ENCODE measurements at places on chromosomes 2 and 18.

GRCh38 chr2:230981704-230982103, 14.2 kb upstream of the SPATA3 start:
- peak; percentile 25 for DNase-seq

- DNase-seq = no peak
These were observed 62.7 kb downstream of the TRAPPC12 start for GRCh38 chr2:3442185-3442584.

- DNase-seq = no peak
These were observed 352.9 kb downstream of the TXNL1 start for GRCh38 chr18:56285387-56286065.

DNA sequence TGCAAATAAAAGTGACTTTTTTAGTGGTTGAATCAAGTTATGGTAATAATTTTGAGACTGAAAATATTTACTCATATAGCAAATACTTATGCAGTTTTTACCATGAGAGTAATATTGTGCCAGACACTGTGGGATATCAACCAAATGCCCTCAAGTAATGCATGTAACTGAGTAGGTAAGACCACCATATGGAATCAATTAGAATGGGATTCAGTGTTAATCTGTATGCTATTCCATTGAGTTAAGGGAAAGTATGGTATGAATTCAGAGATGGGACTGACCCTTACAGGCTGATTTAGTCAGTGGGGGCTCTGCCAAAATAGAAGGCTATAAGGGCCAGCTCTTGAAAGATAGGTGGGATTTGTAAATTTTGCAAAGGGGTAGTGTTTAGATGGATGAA, 131.6 kb downstream of the CCDC85A start:
- no peak for DNase-seq

DNA sequence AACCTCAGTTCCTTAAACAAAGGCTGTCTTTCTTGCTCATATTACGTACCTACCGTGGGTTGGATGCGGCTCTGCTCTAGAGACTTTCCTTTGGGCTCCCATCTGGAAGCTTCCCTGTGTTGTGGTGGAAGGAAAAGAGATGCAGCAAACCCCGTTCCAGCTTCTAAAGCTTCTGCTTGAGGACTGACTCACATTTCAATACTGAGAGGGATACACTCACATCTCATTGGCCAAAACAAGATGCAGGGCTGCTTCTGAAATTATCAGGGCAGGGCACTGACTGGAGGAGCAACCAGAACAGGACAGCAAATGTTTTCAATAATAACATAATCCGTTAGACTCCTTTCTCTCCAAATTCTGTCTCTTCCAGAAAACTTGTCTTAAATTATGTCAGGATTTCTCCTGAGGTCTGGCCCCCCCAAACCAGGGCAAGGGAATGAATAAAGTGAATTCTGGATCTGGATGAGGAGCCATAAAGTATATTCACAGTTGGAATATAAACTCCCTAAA, 4.5 kb upstream of the MYO5B start:
- DNase-seq = no peak

DNA sequence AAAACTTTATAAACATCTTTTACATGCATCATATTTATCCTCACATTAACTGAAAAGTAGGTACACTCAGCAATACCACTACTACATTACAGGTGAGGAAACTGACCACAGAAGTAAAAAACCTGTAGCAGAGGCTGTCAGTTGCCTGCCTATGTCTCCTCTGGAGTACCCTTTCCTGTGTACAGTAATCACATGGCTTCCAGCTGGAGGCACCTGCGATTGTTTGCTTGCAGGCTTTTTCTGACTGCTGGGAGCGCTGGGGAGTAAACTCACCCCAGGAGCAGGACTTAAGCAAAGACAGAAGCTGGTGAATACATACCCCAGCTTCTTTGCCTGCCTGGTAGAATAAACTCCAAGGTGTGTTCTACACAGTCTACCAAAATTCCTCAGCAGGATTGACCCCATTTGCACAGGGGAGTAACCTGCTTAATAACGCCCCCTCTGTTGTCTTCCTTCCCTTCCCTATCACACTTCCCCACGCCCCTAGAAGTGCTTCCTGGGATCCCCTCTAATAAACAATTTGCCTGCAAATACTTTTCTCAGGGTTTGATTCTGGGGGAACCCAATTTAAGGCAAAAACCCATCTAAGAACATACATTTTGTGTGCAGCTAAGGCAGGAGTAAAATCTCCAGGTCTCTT, 138.9 kb downstream of the PTH2R start:
- no peak for DNase-seq

GRCh38 chr18:6021306-6022073, 126.2 kb upstream of the TMEM200C start:
- no peak for DNase-seq

DNA sequence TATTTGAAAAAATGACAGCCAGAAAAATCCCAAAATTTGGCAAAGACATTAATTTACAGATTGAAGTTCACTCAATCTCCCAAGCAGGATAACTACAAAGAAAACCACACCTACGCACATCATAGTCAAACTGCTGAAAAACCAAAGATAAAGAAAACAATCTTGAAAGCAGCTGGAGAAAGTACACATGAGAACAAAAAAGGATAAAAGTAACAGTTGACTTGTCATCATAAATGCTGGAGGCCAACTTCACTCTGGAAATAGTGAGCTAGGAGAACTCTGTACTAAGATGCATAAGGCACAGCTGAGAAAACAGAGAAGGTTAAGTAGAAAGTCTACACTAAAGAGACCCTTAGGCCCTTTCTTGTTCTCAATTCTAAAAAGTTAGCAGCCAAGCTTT, 73.1 kb downstream of the TLK1 start:
- DNase-seq = no peak

- DNase-seq = no peak
These were observed 26.2 kb downstream of the TTC21B start for GRCh38 chr2:165927353-165927752.

GRCh38 chr2:215870986-215871385, 142.4 kb downstream of the MREG start:
- DNase-seq = no peak

DNA sequence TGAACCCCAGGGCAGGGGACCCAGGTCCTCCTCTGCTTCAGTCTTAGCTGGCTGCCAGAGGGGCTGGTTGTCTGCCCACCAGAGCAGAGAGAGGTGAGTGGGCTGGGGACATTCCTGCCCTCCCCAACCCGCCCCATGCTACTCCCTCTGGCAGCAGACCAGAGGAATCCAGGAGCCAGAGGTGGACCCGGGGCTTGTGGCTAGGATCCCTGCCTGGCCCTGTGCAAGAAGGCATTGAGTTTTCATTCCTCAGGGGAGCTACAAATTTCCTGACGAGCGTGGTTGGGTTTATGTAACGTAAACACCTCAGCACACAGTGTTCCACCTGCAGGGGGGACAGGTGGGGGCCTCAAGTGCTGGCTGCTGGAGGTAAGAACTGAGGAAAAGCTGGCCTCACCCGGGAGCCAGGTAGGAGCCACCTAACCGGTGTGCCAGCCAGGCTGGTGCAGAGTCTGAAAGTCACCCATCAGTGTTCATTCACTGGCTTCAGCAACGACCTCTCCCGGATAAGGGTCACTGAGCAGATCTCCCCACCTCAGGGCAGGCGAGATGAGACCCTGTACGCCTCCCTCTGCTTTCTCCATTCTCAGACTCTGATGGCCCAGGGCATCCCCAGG, 246.8 kb downstream of the DYSF start:
- DNase-seq = no peak

DNA sequence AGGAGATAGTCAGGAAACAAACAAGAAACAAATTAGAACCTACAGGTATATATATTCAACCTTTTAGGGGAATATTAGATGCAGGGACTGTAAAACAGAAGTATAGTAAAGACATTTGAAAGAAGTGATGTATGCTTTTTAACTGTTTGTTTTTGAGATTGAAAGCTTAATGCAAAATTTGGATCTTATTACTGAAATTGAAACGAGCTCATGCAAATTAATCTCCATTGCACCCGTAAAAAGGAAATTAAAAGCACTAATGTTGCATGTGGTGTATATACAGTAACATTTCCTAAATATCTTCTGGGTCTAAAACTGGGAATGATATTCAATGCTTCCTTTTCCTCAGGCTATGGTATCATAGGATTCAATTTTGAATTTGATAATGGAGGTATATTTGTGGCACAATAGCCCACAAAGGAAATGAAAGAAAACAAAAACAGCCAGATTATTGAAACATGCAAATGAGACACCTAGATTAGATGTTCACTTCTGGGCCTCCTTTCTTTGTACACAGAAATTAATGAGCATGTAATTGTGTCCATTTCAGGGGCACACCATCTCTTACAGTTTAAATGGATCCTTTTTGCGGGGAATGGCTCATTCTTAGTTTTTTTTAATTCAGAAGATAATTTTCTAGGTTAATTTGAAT, 1.6 kb upstream of the ELOA2 start:
- no peak for DNase-seq

DNA sequence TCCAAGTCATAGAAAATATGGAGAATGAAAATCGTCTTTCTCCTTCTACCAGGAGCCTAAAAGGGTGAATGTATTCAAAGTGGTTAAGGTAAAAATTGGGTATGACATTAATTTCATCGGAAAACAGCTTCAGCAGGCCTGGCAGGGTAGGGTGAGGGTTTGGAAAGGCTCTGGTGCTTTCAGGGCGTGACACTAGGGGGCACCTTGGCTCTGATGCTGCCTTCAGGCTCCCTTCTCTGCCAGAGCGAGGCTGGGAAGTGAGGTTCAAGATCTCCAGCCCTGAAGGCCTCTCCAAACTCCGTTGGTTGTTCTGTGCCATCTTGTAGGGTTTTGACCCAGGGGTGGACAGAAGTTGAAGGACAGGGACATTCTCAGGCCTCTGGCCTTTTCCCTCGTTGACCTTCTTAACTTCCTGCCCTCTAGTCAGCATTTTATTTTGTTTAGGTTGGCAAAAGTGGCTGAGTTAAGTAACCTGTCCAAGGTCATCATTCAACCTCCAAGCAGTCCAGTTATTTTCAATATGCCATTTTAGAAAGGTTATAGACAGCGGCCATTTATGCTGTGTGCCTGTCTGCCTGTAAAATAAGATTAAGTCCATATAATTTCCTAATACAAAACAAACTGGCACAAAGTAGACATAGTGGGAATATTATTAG, 40.3 kb downstream of the EML6 start:
- peak; percentile 20 for DNase-seq

- DNase-seq = peak; percentile 18
These were observed 191.6 kb downstream of the BABAM2 start for GRCh38 chr2:28082131-28082530.

- DNase-seq = no peak
These were observed 229.0 kb downstream of the SOX11 start for GRCh38 chr2:5921081-5921642.

DNA sequence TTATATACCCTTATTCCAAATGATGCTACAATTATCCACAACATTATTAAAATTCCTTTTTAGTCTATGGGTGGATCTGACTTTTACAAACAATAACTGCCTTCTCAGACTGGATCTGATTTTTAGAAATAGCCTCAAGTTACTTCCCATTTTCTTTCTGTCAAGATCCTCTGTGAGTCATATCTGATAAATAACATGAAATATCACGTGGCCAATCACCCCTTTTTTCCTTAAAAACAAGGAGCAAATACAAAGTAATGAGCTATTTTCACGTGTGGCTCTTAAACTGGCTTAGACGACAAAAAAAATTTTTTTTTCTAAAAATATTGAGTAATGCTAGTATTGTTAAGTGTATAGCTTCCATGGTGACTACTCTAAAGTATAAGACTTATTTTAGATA, 6.7 kb downstream of the PELI1 start:
- no peak for DNase-seq

GRCh38 chr2:22499082-22499839, 885.7 kb upstream of the KLHL29 start:
- DNase-seq = no peak

DNA sequence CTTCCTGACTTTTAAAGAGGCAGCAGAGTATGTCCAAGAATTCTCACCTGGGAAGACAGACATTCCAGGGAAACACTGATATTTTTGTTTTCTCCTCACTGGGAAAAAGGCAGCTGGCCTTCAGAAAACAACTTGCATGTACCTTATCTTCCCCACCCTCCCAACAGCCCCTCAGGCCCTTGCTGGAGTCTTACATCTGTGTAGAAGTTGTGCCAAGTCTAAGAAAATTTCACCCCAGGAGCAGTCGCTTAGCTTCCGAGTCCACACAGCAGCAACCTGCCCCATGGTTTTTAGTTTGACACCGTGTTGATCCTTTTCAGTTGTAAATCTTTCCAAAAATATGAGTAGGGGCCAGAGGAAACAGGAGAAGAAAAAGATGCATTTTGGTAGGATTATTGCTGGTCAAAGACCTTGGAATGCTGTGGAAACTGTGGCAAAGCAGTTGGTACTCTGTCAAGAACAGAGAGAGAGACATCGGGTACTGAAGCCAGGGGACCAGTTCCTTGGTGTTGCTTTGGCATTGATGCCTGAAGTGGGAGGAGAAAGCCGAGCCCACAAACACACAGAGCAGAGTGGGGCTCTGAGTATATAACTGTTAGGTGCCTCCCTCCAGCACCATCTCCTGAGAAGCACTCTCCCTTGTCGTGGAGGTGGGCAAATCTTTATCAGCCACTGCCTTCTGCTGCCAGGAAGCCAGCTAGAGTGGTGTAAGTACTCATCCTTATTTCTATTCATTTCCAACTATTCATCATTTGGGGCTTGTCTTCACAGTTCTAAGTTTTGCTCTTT, at the start of gene SLC14A1:
Gene SLC14A1 (plus strand): TSS at position 615 of the 789 bp plus-strand sequence. CDS start 6,140 bp downstream, outside the sequence.
- DNase-seq = no peak

- peak; percentile 7 for DNase-seq
These were observed 182.5 kb upstream of the OSR1 start for GRCh38 chr2:19540739-19541525.

GRCh38 chr18:56747032-56747658, 96.0 kb downstream of the WDR7 start:
- no peak for DNase-seq

DNA sequence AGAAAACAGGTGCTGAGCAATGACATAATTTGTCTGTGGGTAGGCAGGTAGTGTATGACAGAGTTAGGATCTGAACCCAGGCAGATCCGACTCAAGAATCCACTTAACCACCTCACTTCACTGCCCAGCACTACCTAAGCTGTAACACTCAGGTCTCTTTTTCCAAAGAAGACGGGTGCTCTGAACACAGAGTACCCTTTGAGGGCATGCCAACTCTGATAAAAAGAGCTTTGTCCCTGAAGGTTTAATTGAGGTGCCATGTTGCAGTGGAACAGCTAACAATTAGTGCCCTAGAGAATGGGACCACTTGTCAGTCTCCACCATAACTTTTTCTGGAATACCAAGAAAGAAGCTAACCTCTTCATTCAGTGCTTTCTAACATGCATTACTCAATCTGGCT, 11.3 kb downstream of the ABHD3 start:
- DNase-seq = no peak

GRCh38 chr2:42324949-42325348, 36.1 kb downstream of the COX7A2L start:
- no peak for DNase-seq

Data from DND-41 (cell line).